ENCODE measurements at places on chromosomes 7 and 10. TPM values are rescaled to one million over a fixed set of nuclear protein-coding genes. Genes with fewer than 3 reads are reported as not detected.

DNA sequence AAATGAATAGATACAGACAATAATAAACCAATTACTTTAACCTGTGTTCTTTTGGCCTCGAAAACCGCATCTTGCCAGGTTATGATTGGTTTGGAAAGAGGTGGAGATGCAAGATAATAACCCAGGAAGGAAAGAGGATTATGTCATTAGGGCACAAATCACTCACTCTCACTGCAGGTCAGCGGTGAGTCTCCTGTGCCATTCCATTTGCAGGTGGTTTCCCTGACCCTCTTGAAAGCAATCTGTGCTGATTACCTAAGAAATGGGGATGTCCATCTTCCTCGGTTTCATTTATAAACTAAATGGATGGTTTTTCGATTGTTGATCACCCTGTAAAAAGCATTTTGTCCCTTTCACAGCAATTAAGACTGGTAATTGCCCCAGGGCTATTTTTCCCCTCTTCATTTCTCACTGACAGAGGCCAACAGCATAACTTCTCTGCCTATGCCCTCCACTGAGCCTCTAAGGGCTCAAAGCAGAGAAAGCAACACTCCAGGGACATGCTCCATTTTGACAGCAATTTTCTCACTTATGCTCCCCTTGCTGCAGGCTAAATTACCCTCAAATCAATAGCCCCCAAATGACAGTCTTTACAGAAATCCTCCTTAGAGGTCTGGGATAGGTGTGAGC is 257.5 kb downstream of the IPMK start:
- no peak overlapping the region for H3K4me3 ChIP-seq
- no peaks in the 10 kb centered on the region for H3K36me3 ChIP-seq

GRCh38 chr10:121440461-121440860 is 157.8 kb downstream of the FGFR2 start:
- no peaks in the 10 kb centered on the region for H3K36me3 ChIP-seq
- no peak for DNase-seq
- no peak overlapping the region for H3K4me3 ChIP-seq
- H3K27me3 ChIP-seq: no peaks in the 10 kb centered on the region
- no peaks in the 10 kb centered on the region for H3K4me1 ChIP-seq

GRCh38 chr7:153530441-153530840 is 521.8 kb upstream of the DPP6 start:
- no peak for DNase-seq
- H3K36me3 ChIP-seq: no peaks in the 10 kb centered on the region
- no peak overlapping the region for H3K27ac ChIP-seq
- H3K4me1 ChIP-seq: no peaks in the 10 kb centered on the region

DNA sequence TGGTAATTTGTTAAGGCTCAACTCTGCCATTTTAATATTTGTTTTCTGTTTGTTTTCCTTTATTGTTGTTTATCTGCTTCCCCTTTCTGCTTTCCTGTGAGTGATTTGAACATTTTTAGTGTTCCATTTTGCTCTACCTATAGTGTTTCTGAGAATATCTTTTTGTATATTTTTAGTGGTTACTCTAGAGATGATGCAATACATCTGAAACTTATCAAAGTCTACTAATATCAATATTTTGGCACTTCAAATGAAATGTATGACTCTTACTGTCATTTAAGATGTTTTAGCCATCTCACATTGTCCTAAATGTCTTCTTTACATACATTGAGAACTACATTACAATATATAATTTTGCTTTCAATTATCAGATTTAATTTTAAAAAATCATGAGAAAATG is 98.9 kb downstream of the PLXDC2 start:
- no peaks in the 10 kb centered on the region for H3K27me3 ChIP-seq
- H3K4me1 ChIP-seq: no peaks in the 10 kb centered on the region
- H3K4me3 ChIP-seq: no peak overlapping the region
- no peaks in the 10 kb centered on the region for H3K36me3 ChIP-seq

GRCh38 chr7:151595702-151596350 is 76.1 kb upstream of the RHEB start:
- DNase-seq: no peak
- peaks cover 17% of the 10 kb centered on the region for H3K36me3 ChIP-seq
- H3K27me3 ChIP-seq: no peaks in the 10 kb centered on the region

- no peak overlapping the region for H3K4me3 ChIP-seq
- H3K27ac ChIP-seq: no peak overlapping the region
- H3K4me1 ChIP-seq: peaks cover 15% of the 10 kb centered on the region
- DNase-seq: no peak
- no peaks in the 10 kb centered on the region for H3K27me3 ChIP-seq
- H3K36me3 ChIP-seq: no peaks in the 10 kb centered on the region
These were observed 1.9 kb upstream of the SUV39H2 start for GRCh38 chr10:14876764-14877163.

DNA sequence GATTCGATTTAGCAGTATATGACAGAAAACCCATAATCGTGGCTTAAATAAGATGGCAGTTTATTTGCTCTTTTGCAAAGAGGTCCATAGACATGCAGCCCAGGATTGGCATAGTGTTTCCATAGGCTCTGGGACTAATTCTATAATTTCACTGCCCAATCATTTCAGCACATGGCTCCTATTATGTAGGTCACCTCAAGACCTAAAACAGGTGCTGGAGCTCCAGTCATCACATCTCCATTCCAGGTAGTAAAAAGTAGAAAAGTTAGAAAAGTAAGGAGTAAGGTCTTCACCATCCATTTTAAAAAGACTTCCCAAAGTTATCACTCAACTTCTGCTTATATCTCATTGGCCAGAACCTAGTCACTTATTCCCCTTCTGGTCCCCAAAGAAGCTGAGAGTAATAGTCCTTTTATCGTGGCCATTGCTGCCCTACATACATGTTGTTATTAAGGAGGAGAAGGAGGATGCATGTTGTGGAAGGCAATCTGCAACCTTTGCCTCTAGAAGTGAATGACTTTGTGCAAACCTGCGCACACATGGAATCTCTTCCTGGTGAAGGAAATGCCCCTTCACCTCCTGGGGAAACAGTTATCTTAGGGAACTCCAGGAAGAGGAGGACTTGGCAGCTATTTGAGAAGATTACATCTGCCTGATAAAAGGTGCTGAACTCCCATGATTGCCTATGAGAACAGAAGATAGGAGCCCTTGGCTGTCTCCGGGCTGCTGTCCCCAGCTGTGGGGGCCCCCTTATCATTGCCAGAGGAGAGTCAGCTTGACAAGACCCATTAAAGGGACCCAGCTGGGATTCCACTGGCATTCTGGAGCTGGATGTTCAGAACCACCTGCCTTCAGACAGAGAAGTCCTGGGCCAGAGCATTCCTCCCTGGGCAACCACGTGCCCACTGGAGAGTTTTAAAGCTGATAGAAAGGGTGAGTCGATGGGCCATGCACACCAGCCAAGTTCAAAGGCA is 330.6 kb upstream of the ZMIZ1 start:
- DNase-seq: no peak
- no peaks in the 10 kb centered on the region for H3K36me3 ChIP-seq
- peaks cover 6% of the 10 kb centered on the region for H3K4me1 ChIP-seq
- no peak overlapping the region for H3K4me3 ChIP-seq
- no peak overlapping the region for H3K27ac ChIP-seq

DNA sequence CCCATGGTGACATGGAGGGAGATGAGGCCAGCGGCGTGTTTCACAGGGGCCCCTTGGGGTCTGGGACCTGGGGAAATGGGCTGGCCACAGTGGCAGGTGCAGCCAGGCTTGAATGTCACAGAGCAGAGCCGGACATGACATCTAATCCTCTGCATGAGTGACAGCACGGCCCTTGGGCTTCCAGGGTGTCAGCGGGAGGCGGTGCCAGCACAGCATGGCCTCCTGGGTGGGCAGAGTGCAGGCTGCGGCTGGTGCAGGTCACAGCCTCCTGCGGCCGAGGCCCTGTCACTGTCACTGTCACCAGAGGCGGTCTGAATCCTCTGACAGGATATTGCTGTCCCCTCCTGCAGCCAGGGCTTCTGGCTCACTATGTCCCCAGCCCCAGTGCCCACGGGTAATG is 18.2 kb downstream of the BHLHA15 start:
- peaks cover 20% of the 10 kb centered on the region for H3K36me3 ChIP-seq
- no peaks in the 10 kb centered on the region for H3K4me1 ChIP-seq
- no peak overlapping the region for H3K27ac ChIP-seq
- no peak overlapping the region for H3K4me3 ChIP-seq
- H3K27me3 ChIP-seq: no peaks in the 10 kb centered on the region

DNA sequence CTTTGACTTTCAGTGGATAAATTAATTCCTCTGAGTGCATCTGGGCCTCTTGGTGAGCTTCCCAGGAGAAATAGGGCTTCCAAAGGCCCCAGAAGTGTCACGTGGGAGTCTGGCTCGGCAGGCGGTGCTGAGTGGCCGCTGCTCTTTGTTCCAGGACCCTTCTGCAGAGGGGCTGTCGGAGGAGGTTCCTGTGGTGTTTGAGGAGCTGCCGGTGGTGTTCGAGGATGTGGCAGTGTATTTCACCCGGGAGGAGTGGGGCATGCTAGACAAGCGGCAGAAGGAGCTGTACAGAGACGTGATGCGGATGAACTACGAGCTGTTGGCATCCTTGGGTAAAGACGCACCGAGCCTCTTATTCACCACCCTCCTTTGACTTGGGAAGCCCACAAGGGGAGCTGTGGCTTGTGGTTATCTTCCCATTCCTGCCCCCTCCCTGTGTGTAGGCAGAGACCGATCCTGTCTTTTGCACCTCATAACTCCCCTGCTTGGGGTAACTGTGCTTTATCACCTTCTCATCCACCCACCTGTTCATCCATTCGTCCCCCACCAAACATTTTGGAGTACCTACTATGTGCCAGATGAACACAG is 11.9 kb downstream of the ZNF862 start:
- H3K4me1 ChIP-seq: peaks cover 3% of the 10 kb centered on the region
- H3K27me3 ChIP-seq: no peaks in the 10 kb centered on the region
- H3K36me3 ChIP-seq: peaks cover 14% of the 10 kb centered on the region
- H3K27ac ChIP-seq: no peak overlapping the region
- no peak for DNase-seq
- H3K4me3 ChIP-seq: no peak overlapping the region

- DNase-seq: no peak
- H3K4me1 ChIP-seq: peaks cover 6% of the 10 kb centered on the region
- no peak overlapping the region for H3K4me3 ChIP-seq
- H3K27ac ChIP-seq: no peak overlapping the region
- H3K27me3 ChIP-seq: no peaks in the 10 kb centered on the region
- no peaks in the 10 kb centered on the region for H3K36me3 ChIP-seq
These were observed 77.9 kb downstream of the CTNNA3 start for GRCh38 chr10:67618116-67618515.

DNA sequence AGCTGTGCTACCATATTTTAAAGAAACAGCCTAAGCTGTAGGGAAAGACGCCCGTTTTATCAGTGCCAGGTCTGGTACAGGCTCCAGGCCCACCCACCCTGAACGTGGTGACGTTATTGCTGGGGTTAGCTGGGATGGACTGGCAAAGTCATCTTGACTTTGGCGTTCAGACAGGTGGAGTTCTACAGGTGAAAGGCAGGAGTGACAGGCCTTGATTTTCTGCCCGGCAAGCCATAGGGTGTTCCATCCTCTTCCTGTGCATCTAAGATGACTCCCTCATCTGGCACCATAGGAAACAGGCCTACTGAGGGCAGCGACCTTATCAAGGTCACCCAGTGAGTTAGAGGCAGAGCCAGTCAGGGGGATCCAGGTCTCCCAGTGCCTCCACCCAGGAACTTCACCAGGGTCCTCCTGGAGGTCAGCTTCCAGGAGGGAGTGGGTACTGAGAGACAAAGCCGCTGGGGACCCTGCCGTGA is 41.6 kb downstream of the HK1 start:
- peak overlapping the region; percentile 98 for H3K4me3 ChIP-seq
- no peaks in the 10 kb centered on the region for H3K27me3 ChIP-seq
- peaks cover 35% of the 10 kb centered on the region for H3K4me1 ChIP-seq

GRCh38 chr10:3278771-3279170 is 106.2 kb upstream of the PITRM1 start:
- no peak overlapping the region for H3K27ac ChIP-seq
- no peak overlapping the region for H3K4me3 ChIP-seq
- H3K36me3 ChIP-seq: no peaks in the 10 kb centered on the region
- no peaks in the 10 kb centered on the region for H3K27me3 ChIP-seq
- no peaks in the 10 kb centered on the region for H3K4me1 ChIP-seq
- no peak for DNase-seq

HTRA1 gene
- total RNA-seq: not detected

OR2A1 gene
- not detected for total RNA-seq

C10orf95 gene
- 0.35 TPM for total RNA-seq

ANKRD61 gene
- not detected for total RNA-seq

FAM237B gene
- not detected for total RNA-seq

STOX1 gene
- not detected for total RNA-seq

TRPV5 gene
- total RNA-seq: not detected

ITGB8 gene
- total RNA-seq: not detected

ATP5F1C gene
- total RNA-seq: 145 TPM

FAM25A gene
- total RNA-seq: not detected

PNLIPRP1 gene
- not detected for total RNA-seq
